ENCODE measurements at places on chromosomes 1 and 21. TPM values are rescaled to one million over a fixed set of nuclear protein-coding genes. Genes with fewer than 3 reads are reported as not detected.

GRCh38 chr1:195591917-195592672 lies 1016.1 kb downstream of the KCNT2 start:
- DNase-seq = no peak

DNA sequence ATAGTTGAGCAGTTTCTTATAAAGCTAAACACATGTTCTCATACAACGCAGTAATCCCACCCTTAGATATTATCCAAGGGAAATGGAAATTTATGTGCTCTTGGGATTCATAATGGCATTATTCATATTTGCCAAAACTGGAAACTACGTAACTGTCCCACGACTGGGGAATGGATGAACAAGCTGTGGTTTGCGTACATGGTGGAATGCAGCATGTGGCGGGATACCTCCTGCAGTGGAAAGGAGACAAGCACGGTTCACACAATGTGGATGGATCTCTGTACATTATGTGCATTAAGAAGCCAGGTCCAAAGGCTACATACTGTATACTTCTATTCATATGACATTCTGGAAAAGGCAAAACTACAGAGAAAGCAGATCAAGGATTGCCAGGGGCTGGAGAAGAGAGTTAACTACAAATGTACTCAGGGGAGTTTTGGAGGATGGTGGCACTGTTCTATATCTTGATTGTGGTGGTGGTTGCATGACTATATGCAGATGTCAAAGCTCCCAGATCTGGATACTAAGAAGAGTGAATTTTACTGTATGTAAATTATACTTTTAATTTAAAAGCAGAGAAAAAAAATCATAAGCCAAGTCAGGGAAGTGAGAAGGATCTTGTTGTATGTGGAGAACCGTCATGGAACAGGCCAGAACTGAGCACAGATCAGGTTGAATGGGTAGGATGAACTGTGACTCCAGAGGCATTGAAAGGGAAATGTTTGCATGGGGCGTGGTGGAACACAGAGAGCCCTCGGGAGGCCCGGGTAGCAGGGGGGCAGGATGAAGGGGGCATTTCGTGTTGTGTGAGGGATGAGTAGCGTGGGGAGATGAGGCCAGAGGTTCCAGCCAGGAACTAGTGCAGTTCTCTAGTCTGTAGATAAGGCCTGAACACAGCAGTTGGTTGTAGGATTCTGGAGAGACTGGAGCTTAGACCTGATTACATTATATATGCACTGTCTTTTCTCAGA lies 90.7 kb downstream of the GALNT2 start:
- peak; percentile 59 for DNase-seq

DNA sequence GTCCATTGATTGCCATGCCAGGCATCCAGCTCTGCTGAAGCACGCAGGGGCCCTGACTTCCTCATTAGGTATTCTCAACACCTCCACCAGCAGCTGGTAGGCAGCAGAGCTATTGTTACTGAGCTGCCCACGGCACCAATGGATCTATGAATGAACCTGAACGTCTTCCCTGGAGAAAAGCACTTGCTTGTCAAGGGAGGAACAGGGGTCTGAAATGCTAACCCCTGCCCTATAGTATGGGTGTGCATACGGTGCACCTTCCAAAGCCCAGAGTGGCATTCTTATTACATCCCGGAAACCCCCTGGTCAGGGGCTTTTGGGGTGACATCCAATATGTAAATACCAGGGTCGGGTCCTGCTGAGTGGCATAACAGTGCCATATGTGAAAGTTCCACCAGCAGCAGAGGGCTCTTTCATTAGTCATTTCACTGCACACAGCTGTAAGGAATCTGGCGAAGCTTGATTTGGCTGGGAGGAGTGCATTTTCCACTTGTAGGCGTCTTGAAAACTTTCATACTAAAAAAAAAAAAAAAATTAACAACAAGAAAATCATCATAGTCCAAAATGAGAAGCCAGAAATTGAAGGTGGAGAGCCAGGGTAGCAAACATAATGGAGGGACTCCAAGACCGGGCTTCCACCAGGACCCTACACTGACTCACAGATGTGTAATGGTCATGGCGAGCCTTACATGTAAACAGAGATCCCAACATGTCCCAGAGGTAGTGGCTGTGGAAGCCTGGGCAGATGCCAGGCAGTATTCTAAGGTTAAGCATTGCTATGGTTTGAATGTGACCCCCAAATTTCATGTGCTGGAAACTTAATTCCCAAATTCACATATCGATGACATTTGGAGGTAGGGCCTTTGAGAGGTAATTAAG lies 58.8 kb upstream of the PRDX6 start:
- no peak for DNase-seq

The KMO gene
- total RNA-seq = not detected

GRCh38 chr1:3261007-3261968 lies 192.3 kb downstream of the PRDM16 start:
- no peak for DNase-seq

DNA sequence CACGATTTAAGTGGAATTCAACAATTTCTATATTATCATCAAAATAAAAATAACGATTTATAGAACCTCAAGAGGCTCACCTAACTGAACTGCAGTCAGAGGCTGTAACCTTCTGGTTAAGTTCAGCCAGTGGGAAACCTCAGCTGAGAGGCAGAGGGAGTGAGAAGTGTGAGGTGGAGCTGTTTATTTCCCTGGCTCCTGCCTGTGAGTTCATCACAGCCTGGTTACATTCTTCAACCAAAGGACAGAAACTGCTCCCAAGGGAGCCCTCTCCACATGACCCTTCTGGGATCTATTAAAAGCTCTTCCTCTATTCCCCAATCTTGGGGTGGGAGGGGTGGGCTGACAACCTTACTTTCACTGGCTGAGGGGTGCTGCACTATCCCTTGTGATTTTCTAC lies 22.2 kb downstream of the DYNLT5 start:
- no peak for DNase-seq

DNA sequence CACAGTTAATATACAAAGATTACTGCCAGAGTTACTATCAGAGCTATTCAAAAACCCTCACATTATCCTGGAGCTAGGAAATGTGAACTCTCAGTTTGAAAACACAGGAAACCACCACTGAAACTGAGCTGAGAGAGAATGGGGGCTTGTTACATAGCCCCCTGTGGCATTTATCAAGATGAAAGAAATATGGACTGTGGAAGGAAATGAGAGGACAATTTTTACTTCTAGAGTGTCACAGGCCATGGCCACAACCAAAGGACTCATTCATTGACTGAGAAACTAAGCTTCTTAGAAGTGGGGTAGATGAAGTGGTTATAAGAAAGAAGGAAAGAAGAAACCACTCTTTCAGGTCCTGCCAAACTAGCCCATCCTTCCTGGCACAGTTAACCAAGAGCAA lies 25.3 kb downstream of the DSTYK start:
- DNase-seq = no peak

- DNase-seq = no peak
Observed at GRCh38 chr1:23358310-23358875, 11.2 kb downstream of the ZNF436 start.

DNA sequence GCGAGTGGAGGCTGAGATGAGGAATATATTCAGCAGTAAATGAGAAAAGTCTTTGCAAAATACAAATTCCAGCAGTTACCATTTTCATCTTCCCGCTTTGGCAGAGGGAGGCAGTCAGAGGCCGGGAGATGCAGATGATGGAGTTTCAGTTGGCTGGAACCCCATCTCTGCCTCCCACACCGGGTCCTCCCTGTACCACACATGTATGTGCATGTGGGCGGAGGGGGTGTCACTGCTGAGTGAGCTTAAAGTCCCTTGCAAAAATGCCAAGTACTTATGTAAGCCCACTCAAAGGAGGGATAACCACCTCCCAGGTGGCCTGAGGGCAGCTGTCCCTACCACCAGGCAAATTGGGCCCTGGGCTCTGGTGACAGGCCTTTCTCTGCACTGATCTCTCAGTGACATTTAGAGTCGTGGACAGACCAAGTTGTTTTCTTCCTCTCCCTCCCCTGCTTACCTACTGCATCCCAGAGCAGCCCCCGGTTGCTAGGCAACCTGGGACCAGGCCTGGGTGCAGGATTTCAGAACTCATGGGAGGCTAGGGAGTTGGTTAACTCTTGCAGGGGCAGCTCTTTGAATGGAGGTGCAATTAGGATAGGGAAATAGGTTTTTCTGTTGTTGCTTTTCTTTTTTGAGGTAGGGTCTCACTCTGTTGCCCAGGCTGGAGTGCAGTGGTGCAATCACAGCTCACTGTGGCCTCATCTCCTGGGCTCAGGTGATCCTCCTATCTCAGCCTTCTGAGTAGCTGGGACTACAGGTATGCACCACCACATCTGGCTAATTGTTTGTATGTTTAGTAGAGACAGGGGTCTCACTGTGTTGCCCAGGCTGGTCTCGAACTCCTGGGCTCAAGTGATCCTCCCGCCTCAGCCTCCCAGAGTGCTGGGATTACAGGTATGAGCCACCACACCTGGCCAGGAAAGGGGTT lies 17.1 kb upstream of the UBXN10 start:
- no peak for DNase-seq

The MYCL gene
- 22.0 TPM for total RNA-seq

- DNase-seq = no peak
Observed at GRCh38 chr1:218401998-218402785, 57.1 kb downstream of the TGFB2 start.

DNA sequence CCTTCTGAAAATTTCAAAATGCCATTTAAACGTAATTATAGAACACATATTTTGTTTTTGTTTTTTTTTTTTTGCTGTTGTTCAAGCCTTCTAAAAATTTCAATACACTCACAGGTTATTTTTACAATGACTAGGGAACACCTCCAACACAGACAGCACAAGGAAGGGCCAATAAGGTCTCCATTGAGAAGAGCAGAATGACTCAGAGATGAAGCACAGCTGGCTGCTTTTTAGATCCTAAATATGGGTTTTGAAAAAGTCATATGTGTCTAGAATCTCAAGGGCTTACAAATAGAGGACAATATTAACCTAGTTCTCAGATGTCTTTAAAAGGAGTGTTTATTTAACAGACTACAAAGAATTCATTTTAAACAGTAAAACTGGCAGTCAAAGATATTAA lies 104.6 kb downstream of the NEGR1 start:
- DNase-seq = no peak

DNA sequence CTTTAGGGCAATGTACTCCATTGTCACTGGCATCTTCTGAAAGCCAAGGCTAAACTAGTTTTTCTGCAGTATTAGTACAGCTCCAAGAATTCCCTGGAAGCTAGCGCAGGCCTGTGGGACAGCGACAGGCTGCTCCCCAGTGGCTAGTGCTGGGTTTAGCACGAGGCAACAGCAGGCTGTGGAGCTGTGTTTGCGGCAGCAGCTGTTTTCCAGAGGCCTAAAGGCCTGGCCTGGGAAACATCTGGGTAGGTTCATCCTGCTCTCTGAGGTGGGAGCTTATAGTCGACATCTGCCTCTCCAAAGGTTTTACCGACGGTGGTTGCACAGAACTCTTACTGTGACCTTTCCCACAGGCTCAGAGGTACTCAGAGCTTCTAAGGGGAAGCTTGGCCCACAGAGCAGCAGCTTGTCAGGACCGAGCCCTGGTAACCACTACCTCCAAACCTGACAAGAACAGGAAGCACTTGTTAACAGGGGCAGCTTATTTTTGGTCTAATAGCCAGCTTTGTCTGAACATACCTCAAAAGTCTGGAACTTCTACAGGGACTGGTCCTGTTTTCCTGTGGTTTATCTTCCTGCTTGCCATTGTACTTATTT lies 17.2 kb downstream of the CC2D1B start:
- DNase-seq = no peak

The TMEM53 gene
- 3.1 TPM for total RNA-seq

The AIRE gene
- total RNA-seq = not detected

DNA sequence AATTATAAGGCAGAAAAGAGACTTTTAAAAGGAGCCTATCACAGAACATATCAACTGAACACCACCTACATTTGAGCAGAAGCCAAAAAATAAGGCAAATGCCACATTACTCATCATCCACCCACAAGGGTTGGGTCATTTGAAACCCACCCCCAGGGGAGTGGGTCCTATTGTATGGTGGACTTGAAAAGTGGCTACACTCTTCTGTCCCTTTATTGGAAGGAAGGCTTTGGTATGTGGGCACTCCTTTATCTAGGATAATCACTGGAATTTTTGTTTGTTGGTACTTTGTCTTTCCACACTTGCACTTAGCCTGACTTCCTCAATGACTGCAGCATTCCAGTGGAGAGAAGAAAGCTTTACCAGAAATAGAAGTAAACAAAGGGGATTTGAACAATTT lies 157.2 kb upstream of the COL11A1 start:
- DNase-seq = no peak

DNA sequence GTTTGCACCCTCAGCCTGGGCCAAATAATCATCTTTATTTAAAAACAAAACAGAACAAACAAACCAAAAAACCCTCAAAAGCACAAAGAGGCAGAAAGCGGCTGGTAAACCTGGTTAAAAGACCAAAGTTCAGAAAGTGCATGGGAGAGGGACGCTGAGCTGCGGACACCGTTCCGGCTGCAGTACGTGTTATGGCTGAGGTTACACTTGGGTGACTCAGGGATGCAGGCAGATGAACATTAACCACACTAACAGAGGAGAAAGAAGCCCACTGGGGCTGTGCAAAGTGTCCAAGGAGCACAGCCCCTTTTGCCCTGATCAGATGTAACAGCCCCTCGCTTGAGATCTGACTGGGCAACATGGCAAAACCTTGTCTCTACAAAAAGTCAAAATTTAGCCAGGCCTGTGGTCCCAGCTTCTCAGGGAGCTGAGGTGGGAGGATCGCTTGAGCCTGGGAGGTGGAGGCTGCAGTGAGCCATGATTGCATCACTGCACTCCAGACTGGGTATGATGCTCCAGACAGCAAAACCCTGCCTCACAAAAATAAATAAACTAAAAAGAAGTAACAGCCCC lies 28.3 kb downstream of the GPR157 start:
- no peak for DNase-seq

DNA sequence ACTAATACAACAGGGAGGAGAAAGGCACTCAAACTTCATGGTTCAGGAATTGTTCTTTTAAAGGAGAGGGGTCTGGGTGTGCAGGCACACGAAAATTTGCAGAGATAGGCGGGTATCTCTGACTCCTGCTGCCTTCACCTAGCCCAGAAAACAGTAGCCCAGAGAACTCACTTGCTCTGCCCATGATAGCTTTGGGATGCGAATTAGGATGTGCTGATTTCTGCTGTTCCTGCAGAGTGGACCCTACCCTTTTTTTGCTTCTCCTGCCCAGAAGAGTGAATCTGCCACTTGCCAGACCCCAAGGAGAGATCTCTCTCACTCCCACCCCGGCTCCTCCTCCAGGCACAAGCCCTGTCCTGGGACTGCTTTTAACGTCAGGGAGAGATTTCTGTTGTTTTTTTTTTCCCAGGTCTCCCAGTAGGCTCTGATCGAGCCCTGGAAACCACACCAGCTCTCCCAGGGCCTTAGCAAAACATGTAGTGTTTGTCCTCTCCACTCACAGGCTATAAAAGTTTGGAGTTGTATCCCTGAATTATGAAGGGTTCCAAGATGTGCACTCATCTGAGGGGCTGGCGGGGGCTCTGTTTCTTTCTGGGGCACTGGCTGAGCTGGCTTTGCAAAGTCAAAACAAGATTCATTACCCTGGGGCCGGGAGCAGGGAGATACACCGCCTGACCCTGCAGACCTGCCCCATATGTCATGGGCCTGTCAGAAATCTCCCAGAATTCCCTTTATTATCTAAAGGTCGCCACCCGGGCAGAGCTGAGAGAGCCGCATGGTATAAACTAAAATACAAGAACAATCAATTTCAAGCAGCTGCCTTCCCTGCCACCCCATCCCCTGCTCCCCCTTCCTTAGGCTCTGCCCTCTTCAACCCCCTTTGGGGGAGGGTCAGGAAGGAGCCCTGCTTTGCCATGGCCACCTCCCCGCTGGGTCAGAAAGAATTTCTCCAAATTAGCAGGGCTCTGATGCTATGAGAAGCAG lies 17.9 kb downstream of the PLXNA2 start:
- DNase-seq = peak; percentile 34
